Motor neuron (in vitro differentiated cells): ENCODE measurements at places on chromosomes 4 and X.

GRCh38 chrX:153397256-153397960, 3.7 kb downstream of the PNMA6E start:
- no peak for ATAC-seq

DNA sequence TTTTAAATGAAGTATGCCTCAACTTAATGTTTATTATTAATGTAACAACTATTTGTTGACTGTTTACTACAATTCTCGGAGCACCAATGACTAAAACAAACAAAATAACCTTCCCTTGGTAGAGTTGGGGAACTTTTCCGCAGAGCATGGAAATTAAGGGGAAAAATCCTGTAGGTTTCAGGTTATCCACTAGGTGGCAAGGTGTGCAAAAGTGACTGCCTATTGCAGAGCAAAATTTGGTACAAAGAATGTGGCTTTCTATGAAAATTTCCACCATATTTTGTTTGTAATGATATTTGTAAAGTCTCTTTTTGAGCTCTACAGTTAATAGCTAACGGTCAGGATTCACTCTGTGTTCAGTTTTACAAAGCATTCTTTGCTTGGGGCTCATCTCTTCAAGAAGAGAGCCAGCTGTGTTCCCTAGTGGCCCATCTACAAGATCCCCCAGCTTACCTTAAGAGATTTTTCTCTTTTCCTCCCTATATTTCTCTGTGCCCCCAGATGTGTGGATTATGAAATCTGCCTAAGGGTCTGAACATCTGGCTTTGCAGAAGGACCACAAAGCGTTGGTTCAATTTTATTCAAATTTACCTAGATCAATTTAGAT, 61.1 kb downstream of the FBXO8 start:
- ATAC-seq = peak; percentile 44

GRCh38 chr4:123672987-123673386, 276.4 kb downstream of the SPRY1 start:
- no peak for ATAC-seq

- ATAC-seq = no peak
Observed at GRCh38 chrX:107440187-107440586, 9.3 kb upstream of the FRMPD3 start.

DNA sequence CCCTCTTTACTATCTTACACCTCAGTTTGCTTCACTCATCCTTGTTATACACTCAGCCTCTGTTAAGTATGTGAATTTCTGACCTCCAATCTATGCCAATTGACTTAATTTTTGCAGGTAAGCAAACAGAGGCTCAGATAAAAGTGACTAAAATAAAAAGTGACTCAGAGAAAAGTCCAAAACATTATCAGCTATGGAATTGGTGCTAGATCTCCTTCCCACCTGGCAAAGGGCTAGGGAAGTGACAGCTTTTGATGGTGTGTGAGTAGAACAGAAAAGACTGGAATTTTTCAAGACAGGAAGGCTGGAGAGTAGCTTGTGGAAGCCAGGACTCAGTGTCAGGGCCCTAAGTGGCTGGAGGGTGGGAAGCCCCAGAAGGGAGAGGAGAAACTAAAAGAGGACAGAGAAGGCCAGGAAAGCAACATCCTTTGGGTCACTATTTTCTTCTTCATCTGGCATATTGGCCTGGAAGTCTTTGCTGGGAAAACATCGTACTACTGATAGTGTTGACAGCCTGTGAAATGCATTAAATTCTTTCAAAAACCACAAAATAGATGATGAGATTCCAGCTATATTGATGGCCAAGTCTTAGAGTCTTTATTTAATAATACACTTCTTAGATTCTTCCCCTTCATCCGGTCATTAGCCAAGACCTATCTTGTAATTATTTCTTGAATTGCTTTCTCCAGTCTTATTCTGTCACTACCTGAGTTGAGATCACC, 392.8 kb downstream of the RAPGEF2 start:
- ATAC-seq = no peak

GRCh38 chr4:73912191-73912590, 43.0 kb downstream of the CXCL1 start:
- no peak for ATAC-seq

- no peak for ATAC-seq
Observed at GRCh38 chr4:30553706-30554105, 166.5 kb upstream of the PCDH7 start.

GRCh38 chr4:123023647-123024046, 101.2 kb upstream of the NUDT6 start:
- no peak for ATAC-seq

- ATAC-seq = peak; percentile 48
Observed at GRCh38 chr4:185730849-185731608, 81.0 kb downstream of the SORBS2 start.

- peak; percentile 39 for ATAC-seq
Observed at GRCh38 chrX:47384502-47384901, 14.1 kb downstream of the ZNF157 start.

DNA sequence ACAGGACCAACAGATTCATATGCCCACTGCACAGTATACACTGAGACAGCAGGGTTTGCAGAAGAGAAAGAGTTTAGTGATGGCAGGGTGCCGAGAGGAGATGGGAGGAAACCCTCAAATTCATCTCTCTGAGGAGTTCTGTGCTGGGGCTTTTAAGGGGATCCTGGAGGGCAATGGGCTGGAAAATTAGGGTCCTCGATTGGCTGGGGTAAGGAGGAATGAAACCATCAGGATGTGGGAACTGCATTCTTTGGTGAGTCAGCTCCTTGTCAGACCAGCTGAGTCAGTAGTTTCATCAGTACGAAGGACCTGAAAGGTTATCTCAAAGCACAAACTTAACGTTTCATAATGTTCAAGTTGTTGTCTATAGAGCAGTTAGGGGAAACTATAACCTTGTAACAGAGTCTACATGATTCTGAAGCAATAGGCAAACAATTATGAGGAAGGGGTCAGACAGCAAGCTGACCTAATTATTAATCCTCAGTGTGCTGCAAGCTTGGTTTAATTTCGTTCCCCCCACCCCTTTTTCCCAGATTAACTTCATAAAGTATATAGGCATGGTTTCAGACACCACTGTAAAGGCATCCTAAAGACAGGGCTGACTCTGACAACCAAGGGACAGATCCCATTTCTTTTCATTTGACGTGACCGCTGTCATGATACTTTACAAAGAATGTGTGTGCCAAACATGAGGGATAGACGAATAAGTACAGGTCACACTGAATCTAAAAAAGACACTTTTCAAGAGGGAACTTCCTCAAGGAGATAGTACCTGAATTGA, 1.5 kb upstream of the MSMO1 start:
- no peak for ATAC-seq

GRCh38 chrX:79117078-79117477, 27.4 kb upstream of the GPR174 start:
- ATAC-seq = no peak

GRCh38 chr4:3827616-3828492, 61.7 kb downstream of the ADRA2C start:
- peak; percentile 97 for ATAC-seq

DNA sequence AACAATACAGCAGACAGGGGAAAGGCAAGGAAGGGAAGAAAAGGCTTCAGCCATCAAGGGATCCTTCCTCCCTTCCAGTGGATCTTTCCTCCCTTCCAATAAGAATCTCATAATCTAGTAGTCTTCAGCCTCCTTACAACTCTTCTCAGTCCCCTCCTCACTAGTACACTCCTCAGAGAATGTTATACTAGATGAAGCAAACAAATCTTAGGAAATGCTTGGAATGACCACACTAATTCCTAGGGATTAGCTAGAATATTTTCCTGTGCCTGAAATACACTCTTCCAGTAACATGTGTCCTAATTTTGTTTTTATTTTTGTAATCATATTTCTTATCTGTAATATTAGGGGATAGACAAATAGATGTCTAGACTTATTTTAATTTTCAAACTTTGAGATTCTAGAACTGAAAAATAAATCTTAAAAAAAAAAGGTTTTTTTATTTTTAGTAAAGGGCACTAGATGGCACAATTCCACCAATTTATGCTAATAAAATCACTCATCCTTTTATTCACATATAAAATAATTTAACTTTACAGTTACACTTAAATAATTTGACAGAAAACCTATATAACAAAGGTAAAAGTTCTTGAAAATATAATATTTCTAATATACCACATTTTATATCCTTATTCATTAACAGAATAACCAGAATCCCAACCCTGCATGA, 7.0 kb upstream of the STPG2 start:
- ATAC-seq = no peak

- no peak for ATAC-seq
Observed at GRCh38 chr4:6087669-6088341, 69.6 kb upstream of the C4orf50 start.

DNA sequence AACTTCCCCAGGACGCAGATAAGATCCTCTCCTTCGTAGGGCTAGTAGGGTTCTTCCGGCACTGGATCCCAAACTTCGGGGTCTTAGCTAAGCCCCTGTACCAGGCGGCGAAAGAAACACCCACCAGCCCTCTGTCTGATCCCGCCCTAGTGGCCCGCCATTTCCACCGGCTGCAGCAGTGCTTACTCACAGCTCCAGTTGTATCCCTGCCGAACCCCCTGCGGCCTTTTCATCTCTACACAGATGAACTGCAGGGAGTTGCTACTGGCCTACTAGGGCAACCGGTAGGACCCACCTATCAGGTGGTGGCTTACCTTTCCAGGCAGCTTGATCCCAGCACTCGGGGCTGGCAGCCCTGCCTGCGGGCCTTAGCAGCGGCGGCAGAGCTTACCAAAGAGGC, 961.2 kb downstream of the RPA4 start:
- no peak for ATAC-seq

GRCh38 chr4:6195602-6196319, 4.6 kb downstream of the JAKMIP1 start:
- no peak for ATAC-seq

GRCh38 chr4:177434667-177435066, 7.6 kb downstream of the AGA start:
- no peak for ATAC-seq

DNA sequence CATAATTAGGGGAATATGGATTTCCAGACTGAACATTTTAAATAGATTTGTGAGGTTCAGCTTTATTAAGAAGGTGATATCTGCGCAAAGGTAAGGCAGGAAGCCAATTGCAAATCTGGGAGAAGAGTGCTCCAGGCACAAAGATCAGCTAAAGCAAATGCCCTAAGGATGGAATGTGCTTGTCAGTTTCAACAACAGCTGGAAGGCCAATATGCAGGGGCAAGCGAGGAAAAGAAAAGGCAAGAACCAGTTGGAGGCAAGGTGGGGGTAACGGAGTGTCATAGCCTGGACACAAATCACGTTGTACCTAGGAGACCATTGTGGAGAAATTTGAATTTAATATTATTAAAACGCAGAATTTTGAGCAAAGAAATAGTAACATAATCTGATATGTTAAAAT, 1710.3 kb upstream of the PCDH7 start:
- ATAC-seq = no peak

DNA sequence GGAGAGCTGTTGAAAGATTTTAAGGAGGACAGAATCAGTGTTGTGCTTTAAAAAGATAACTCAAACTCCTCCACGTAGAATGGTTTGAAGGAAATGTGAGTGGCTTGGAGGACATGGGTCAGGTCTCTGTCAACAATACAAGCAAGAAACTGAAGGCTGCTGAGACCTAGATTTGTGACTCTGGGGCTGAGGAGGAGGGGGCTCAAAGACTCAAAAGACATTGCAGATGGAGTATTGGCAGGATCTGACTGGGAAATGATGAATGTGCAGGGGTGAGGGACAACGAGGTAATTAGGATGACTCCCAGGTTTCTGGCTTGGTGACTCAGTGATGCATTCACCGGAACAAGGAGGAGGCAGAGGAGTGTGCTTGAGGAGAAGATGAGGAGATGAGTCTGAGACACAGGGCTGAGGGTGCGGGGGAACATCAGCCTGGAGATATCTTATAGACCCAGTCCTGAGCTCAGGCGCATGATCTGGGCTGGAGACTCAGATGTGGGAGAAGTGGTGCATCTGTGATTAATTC, 3.3 kb upstream of the RPS4X start:
- no peak for ATAC-seq

GRCh38 chr4:15920723-15921591, 17.6 kb downstream of the FGFBP1 start:
- ATAC-seq = peak; percentile 99

DNA sequence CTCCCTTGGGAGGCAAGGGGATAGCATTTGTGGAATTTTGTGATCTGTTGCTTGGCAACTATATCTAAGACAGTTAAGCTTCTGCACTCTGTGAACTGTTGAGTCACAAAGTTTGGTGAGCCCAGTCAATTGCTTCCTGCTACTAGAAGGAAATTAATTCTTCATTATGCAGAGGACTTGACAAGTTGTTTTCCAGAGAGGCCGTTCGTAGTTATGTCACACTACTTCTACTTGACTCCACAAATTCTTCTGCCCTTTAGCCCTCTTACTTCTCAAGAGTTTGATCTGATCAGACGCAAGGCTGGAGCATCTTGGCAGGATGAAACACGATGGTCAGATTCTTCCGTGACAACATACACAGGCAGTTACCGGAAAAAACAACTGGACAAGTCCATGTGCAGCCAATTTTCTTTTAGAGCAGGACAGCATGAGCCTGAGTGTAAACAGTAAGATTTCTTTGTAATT, at the start of gene C4orf51:
C4orf51 (plus strand) TSS at position 156 of the 465 bp plus-strand sequence; CDS start at position 214, 58 bp downstream.
- ATAC-seq = peak; percentile 87

GRCh38 chrX:70422851-70423341, at the start of gene GDPD2:
GDPD2 (plus strand) TSS chrX:70423314; CDS start chrX:70424985, 1,671 bp downstream.
- no peak for ATAC-seq

DNA sequence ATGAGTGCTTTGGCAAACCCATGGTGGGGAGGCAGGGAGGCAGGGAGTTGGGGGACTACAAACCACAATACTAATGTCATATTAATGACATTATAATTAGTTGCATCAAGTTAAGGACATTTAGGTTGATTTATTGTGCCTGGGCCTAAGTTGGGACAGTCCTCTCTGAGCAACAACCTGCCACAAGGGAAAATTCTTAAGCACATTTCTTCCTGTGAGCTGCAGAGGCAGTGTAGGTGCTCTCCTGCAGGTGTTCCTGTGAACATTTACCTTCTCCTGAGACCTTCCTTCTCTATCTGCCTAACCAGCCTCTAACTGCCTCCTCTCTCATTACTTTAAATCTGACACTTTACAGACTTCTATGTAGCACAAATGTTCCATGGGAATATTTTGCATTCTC, 1830.0 kb upstream of the AGA start:
- no peak for ATAC-seq

GRCh38 chr4:11625211-11625610, 196.5 kb upstream of the HS3ST1 start:
- ATAC-seq = no peak

DNA sequence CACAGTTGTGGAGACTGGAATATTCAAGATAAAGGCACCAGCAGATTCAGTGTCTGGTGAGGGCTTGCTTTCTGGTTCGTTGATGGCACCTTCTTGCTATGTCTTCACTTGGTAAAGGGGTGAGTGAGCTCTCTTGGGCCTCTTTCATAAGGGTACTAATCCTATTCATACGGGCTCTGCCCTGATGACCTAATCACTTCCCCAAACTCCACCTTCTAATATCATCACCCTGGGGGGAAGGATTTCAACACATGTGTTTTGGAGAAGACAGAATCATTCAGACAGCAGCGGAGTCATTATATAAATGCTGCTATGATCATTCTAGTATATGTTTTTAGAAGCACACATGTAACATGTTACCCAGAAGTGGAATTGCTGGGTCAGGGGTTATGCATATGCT, 295.3 kb upstream of the CTSO start:
- no peak for ATAC-seq

- peak; percentile 98 for ATAC-seq
Observed at GRCh38 chrX:2614911-2615310, 76.2 kb upstream of the CD99 start.

- ATAC-seq = no peak
Observed at GRCh38 chrX:40272776-40273175, 175.0 kb upstream of the BCOR start.

GRCh38 chrX:153966841-153967535, 4.6 kb downstream of the HCFC1 start:
- ATAC-seq = no peak

- no peak for ATAC-seq
Observed at GRCh38 chrX:110402850-110403221, 44.2 kb downstream of the RTL9 start.
